Activated T-helper 1 cell treated with anti-CD3 and anti-CD28 coated beads, Interleukin-2, amount 50 U/mL, for 16 hours (primary cell): ENCODE measurements at places on chromosomes 5 and 9.

GRCh38 chr9:112793213-112793810 is 42.8 kb downstream of the SNX30 start:
- DNase-seq = peak; percentile 68

- DNase-seq = no peak
Measured at GRCh38 chr5:38506302-38506701, 50.1 kb downstream of the LIFR start.

DNA sequence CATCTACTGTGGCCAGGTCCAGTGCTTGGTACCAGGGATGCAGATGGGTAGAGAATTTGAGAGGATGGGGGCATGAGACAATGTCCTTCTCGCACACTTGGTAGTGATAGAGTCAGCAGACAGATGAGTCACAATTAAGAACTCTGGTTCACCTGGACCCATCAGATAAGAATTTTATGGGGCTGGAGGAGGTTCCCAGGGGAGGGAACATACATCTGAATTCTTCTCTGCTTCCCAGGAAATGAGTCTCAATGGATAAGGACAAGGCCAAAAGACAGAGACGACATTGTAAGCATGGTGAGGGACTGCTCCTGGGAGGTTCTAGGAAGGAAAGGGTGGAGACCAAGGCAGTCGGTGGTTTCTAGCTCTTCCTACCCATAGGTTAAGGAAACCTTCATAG is 5.3 kb downstream of the SLC4A9 start:
- DNase-seq = no peak

GRCh38 chr5:100872408-100873190 is 30.5 kb downstream of the ST8SIA4 start:
- no peak for DNase-seq

GRCh38 chr5:52727020-52727419 is 60.7 kb upstream of the ITGA1 start:
- DNase-seq = no peak

DNA sequence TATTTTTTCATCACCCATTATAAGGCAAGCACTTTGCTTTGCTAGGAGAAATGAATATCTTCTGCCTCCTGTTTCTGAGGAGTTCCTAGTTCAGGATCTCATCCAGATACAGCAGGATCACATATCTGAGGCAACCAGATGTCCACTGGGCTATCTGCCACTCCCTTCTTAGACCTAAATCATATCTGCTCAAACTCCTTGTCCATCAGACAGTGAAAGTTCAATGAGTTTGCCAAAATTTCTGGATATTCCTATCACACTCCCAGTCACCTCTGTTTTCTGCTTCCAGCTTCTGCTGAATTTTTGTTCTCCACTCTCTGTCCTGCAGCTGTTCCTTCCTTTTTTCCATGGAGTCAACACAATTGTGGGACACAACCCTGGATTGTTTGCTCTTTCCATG is 54.2 kb upstream of the BASP1 start:
- no peak for DNase-seq

DNA sequence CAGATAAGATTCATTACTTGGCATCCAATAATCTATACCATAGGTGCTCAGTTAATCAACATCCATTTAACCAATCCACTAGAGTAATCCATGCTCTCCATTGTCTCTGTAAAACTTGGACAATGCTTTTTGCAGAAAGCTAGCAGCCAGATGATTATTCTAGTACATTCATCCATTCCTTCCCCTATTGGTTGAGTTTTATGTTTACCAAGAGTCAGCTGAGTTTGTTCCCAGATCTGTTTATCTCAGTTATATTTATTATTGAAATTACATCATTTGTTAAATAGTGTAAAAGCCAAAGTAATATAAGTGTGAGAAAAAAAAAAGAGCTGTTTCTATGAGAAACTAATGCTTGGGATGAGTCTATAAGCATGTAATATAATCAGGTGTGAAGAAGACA is 63.3 kb upstream of the TMC1 start:
- DNase-seq = no peak

- DNase-seq = no peak
Measured at GRCh38 chr5:178081571-178082243, 31.6 kb upstream of the N4BP3 start.

- DNase-seq = no peak
Measured at GRCh38 chr5:150123542-150123941, 32.1 kb downstream of the PDGFRB start.

- no peak for DNase-seq
Measured at GRCh38 chr9:3980771-3981170, 319.1 kb downstream of the GLIS3 start.

- DNase-seq = no peak
Measured at GRCh38 chr5:568809-569208, 43.3 kb upstream of the CEP72 start.

DNA sequence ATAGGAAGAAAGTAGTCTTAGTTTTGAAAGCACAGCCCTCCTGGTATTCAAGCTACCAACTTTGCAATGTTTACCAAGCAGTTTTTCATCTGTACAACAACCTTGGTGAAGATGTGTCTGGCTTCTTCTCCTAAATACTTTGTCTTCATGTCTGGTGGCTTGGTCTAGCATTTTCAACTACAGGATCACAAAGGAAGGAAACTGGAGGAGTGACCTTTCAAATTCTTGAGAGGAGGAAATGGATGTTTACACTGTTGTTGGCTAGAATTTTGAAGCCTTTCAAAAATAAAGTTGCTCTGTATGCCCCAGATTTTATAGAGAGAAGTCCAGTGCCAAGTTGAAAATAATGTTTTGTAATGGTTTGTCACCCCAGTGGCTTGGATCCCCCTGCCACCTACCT is 16.3 kb downstream of the PAM start:
- DNase-seq = no peak

- no peak for DNase-seq
Measured at GRCh38 chr9:78830301-78830700, 533.4 kb downstream of the PSAT1 start.

DNA sequence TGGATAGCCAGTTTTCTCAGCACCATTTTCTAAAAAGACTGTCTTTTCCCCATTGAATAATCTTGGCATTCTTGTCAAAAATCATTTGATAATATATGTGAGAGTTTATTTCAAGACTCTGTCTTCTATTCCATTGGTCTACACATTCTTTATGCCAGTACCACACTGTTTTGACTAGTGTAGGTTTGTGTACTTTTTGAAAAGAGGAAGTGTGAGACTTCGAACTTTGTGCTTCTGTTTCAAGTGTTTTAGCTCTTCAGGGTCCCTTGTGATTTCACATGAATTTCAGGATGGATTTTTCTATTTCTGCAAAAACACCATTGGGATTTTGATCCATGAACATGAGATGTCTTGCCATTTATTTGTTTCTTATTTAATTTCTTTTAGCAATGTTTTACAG is 78.5 kb upstream of the ALDH1A1 start:
- no peak for DNase-seq
